ENCODE measurements at places on chromosomes 6 and 20.

GRCh38 chr6:151063352-151063751, 176.4 kb upstream of the AKAP12 start:
- peaks cover 14% of the 10 kb centered on the region for H3K36me3 ChIP-seq
- no peak overlapping the region for H3K27ac ChIP-seq
- H3K4me3 ChIP-seq: no peak overlapping the region
- H3K27me3 ChIP-seq: no peaks in the 10 kb centered on the region
- no peak for DNase-seq

- H3K4me3 ChIP-seq: no peak overlapping the region
- no peak overlapping the region for H3K27ac ChIP-seq
- H3K36me3 ChIP-seq: peaks cover 97% of the 10 kb centered on the region
- H3K27me3 ChIP-seq: no peaks in the 10 kb centered on the region
These were observed 8.9 kb downstream of the CD164 start for GRCh38 chr6:109373331-109373730.

DNA sequence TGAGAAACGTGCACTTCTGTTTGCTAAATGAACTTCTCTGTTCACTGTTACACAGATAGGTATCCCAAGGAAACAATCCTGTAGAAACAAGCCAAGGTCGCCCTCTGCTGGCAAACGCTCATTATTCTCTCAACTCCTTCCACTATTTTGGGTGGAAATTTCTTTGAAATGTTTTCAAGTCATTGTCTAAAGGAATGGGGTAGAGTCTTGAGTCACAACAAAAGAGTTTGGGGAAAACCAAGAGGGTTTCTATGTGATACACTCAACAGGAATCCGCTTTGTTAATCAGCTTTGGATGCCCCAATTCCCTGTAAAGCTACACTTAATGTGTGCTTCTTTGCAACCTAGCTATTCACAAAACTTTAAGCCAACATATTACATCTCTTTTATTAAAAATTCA, 4.6 kb upstream of the RAE1 start:
- H3K4me1 ChIP-seq: peaks cover 10% of the 10 kb centered on the region
- peak overlapping the region; percentile 23 for H3K27ac ChIP-seq
- H3K4me3 ChIP-seq: no peak overlapping the region
- peak; percentile 86 for DNase-seq
- H3K36me3 ChIP-seq: no peaks in the 10 kb centered on the region
- no peaks in the 10 kb centered on the region for H3K27me3 ChIP-seq

GRCh38 chr6:112956696-112957535, 609.8 kb downstream of the RFPL4B start:
- no peak overlapping the region for H3K4me3 ChIP-seq
- H3K4me1 ChIP-seq: peaks cover 13% of the 10 kb centered on the region
- peak; percentile 62 for DNase-seq

All from SJSA1 (cell line).